ENCODE measurements at places on chromosomes 16 and 17.

GRCh38 chr17:40079545-40079944 is 16.8 kb downstream of the THRA start:
- DNase-seq: no peak

GRCh38 chr17:75740631-75741077 is 19.4 kb downstream of the ITGB4 start:
- no peak for DNase-seq

GRCh38 chr16:27564224-27564623 is 14.3 kb downstream of the KATNIP start:
- no peak for DNase-seq

GRCh38 chr16:15701367-15701766 is 51.3 kb downstream of the NDE1 start:
- no peak for DNase-seq

- no peak for DNase-seq
These were observed 158.2 kb upstream of the MAF start for GRCh38 chr16:79758615-79759346.

- DNase-seq: no peak
These were observed 1.7 kb upstream of the RRAD start for GRCh38 chr16:66926961-66927436.

- DNase-seq: no peak
These were observed at the start of gene KIF19 for GRCh38 chr17:74325743-74326379. KIF19 (plus strand) TSS chr17:74326226; CDS start chr17:74326350, 124 bp downstream.

GRCh38 chr17:70091696-70092095 is 16.7 kb downstream of the KCNJ16 start:
- DNase-seq: no peak

- DNase-seq: no peak
These were observed 75.8 kb downstream of the RBFOX3 start for GRCh38 chr17:79534851-79535727.

- no peak for DNase-seq
These were observed 32.2 kb downstream of the SPOP start for GRCh38 chr17:49645654-49646053.

DNA sequence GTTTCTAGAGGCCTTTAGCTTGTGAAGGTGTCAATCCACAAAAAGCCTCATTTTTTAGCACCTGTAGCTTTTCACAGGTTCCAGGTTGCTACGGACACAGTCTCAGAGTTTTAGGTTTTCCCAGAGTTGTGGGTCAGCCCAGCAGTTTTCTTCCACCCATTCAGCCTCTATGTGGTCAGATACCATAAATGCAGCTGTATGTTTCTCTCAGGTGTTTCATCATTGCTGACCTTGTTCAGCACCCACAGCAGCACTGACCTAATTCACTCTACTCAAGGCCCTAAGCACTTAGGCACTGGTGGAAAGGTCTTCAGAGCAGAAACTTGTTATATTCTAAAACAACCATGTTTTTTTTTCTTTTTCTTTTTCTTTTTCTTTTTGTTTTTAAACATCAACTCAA is 15.0 kb upstream of the SPACA3 start:
- DNase-seq: no peak

- DNase-seq: no peak
These were observed 18.9 kb downstream of the C16orf54 start for GRCh38 chr16:29726845-29727377.

- no peak for DNase-seq
These were observed 26.5 kb downstream of the MBTPS1 start for GRCh38 chr16:84090211-84090610.

GRCh38 chr16:48110982-48111381 is 44.8 kb downstream of the ABCC12 start:
- DNase-seq: no peak

- no peak for DNase-seq
These were observed 2.3 kb downstream of the TOP2A start for GRCh38 chr17:40415390-40415789.

GRCh38 chr17:58265902-58266875 is 14.5 kb downstream of the MPO start:
- no peak for DNase-seq

- DNase-seq: no peak
These were observed 28.5 kb upstream of the SHCBP1 start for GRCh38 chr16:46649588-46650253.

- DNase-seq: peak; percentile 37
These were observed at the start of gene TNFRSF12A for GRCh38 chr16:3020247-3020603. TNFRSF12A (plus strand) TSS chr16:3020368; CDS start chr16:3020398, 30 bp downstream.

DNA sequence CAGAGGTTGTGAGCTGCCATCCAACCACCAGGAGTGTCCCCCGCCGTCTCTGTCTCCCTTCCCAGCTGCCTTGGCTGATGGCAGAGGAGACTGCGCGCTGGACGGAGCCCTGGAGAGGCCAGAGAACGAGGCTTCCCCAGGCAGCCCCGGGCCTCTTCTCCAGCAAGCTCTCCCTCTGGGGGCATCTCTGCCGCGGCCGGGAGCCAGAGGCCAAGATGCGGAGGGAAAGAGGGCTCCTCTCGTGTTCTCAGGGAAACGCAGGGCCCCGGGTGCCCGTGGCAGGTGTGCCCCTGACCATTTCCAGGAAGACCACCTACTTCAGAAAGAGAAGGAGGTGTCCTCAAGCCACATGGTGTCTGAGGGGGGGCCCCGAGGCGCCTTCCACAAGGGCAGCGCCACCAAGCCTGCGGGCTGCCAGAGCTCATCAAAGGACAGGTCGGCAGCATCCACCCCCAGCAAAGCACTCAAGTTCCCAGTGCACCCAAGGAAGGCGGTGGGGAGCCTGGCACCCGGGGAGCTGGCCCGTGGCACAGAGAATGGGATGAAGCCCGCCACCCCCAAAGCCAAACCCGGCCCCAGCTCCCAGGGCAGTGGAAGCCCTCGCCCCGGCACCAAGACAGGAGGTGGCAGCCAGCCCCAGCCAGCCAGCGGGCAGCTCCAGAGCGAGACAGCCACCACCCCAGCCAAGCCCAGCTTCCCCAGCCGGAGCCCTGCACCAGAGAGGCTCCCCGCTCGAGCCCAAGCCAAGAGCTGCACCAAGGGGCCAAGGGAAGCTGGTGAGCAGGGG is 14.8 kb upstream of the ZFPM1 start:
- DNase-seq: no peak

- DNase-seq: no peak
These were observed 164.1 kb downstream of the CMIP start for GRCh38 chr16:81608523-81609209.

- no peak for DNase-seq
These were observed 30.3 kb upstream of the ADORA2B start for GRCh38 chr17:15914400-15915170.

GRCh38 chr17:72031219-72031884 is 89.5 kb upstream of the SOX9 start:
- DNase-seq: no peak

DNA sequence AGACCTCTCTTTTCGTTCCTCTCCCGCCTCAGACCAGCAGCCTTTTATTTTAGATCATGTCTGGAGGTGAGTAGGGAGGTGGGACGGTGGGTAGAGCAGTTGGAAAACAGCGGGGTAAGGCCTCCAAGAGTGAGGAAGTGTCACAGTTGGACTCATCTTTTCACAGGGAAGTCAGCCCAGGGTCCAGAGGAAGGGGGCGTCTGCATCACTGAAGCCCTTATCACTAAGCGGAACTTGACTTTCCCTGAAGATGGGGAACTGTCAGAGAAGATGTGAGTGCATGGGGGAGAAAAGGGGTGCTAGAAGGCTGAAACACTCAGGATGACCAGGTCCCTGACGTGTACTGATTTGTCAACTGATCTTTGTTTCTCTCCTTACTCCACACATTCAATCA is 461 bp downstream of the LRRC46 start:
- no peak for DNase-seq

DNA sequence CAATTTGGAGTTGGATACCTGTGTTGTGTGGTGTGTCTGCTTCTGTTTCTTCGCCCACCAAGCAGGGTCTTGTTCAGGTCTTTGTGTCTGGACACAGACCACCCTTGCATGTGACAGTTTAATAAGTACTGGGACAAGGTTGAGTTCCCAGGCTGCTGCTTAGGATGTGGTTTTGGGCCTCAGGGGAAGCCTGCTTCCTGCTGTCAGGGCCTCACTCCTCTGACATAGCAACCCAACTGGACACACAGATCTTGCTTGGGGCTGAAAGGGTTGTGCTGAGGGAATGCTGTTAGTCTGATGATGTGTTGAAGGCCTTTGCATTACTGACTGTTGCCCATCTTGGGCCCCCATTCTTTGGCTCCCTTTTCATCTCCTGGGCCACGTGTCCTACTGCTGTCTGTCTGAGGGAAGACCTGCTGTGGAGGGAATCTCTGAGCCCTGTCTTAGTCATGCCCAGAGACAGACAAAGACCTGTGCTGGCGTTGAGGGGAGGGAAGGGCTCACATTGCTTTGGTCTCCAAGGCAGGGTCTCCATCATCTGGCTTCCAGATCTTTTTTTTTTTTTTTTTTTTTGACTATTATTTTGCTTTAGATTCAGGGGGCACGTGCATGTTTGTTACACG is 4.7 kb upstream of the TGFB1I1 start:
- DNase-seq: no peak

- no peak for DNase-seq
These were observed 10.5 kb downstream of the PIMREG start for GRCh38 chr17:6454495-6455320.

DNA sequence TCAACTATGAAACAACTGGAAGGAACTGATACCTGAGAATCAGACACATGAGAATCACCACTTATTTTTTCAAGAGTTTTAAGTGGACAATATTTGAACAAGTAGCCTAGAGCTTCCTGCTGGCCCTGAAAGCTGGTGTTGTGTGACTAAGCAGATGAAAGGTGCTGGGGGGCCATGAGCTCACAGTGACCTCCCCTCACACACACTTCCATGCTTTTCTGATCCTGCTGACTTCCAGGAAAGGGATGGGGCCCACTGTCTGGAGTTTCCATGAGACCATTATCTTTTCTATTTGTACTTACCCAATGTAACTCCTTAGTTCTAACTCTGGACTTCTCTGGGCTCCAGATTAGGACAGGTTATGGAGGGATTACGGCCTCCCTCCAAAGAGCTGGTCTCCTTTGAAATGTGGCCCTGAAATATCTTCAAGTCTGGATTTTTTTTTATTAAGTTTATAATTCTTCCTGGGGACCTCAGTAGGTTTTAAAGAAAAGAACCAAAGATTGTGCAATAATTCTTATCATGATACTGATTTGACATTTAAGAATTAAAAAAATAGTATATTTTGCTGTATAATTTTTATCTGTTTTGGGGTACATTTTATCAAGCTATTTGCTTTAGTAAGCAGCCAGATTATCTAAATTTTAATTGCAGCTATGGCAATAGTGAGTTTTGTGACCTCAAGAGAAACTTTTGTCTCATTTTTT is 4.9 kb downstream of the CAPNS2 start:
- DNase-seq: no peak
